ENCODE measurements at places on chromosomes 6 and 20.

- peak; percentile 41 for DNase-seq
Measured at GRCh38 chr20:32521780-32522525, 63.2 kb downstream of the NOL4L start.

DNA sequence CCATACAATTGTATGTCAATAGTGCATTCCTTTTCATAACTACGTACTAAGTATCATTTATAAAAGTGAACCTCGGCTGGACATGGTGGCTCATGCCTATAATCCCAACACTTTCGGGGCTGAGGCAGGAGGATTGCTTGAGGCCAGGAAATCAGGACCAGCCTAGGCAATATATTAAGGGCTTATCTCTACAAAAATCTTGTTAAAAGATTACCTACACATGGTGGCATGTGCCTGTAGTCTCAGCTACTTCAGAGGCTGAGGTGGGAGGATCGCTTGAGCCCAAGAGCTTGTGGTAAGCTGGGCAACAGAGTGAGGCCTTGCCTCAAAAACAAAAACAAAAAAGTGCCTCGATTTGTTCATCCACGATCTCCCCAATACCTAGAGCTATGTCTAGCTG lies 449.7 kb upstream of the SULF2 start:
- DNase-seq: no peak

- peak; percentile 52 for DNase-seq
Measured at GRCh38 chr20:48463916-48464315, 363.9 kb downstream of the PREX1 start.

DNA sequence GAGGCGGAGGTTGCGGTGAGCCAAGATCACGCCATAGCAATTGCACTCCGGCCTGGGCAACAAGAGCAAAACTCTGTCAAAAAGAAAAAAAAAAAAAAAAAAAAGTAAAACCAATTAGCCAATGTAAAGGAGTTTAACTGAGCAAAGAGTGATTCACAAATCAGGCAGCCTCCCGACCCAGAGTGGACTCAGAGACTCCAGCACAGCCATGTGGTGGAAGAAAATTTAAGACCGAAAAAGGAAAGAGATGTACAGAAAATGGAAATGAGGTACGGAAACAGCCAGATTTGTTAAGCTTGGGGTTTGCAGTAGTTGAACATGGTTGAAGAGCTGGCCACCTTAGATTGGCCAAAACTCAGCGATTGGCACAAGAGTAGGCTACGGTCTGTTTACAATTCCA lies 51.4 kb downstream of the ERMARD start:
- DNase-seq: no peak

GRCh38 chr6:10518557-10519407 lies 2.4 kb upstream of the GCNT2 start:
- peak; percentile 24 for DNase-seq

DNA sequence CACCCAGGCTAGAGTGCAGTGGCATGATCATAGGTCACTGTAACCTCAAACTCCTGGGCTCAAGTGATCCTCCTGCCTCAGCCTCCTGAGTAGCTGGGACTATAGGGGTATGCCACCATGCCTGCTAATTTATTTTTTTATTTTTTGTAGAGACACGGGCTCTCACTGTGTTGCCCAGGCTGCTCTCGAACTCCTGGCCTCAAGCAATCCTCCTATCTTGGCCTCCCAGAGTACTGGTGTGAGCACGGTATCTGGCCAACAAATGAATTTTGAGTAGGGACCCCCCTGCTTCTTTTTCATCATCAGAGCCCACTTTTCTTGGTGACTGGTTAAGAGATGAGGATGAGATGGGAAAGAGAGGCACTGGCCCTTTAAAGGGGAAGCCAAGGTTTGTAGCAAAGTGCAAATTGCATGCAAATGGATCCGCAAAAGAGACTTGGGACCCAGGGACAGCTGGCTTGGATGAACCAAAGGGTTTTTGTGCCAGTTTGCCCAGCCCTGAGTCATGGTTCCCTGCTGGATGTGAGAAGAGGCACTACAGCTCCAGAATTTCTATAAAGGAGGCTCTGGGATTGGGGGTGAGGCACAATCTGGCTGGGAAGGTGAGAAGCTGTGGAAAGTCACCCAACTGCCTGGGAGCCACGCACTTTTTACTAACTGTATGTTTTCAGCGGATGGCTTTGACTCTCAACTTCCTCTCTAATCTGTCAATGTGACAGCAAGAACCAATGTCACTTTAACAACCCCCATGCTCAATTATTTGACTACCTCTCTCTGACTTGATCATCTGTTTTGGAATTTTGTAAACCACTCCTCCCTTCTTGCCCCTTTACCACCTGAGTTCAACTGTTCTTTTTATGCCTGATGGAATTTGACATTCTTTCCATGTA lies 58.7 kb upstream of the RNF24 start:
- DNase-seq: no peak

- DNase-seq: peak; percentile 47
Measured at GRCh38 chr20:62627901-62628612, 14.2 kb upstream of the SLCO4A1 start.

DNA sequence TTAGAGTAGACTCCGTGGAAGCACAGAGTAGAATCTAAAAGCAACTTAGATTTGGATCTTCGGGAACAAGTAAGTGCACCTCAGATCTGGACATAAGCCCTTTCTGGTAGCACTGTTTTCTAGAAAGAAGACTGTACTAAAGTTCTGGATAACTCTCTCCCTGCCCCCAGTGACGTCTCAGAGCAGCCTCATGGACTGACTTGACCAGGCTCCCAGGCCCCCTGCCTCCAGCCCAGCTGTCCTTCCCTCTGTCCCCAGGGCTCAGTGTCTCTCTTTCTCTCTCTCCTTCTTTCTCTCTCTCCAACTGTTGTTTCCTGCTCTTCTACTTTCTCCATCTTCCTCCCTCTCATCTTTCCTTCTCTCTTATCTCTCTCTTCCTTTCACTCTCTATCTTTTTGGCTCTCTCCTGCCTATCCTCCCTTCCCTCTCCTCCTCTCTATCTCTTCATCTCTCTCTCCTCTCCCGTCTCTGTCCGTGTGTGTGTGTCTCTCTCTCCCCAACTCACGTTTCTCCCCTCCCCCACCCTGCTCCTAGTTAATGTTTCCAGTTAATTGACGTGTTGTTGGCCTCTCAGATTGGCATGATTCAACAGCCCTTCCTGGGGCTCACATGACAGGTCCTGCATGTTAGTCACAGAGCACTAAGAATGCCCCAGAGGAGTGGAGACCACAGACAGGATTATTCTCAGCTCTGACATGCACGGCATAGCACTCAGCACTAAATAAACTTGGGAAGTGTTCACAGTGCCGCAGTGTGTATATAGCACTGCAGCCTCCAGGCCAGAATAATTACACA lies 180.4 kb upstream of the FOXQ1 start:
- peak; percentile 91 for DNase-seq

DNA sequence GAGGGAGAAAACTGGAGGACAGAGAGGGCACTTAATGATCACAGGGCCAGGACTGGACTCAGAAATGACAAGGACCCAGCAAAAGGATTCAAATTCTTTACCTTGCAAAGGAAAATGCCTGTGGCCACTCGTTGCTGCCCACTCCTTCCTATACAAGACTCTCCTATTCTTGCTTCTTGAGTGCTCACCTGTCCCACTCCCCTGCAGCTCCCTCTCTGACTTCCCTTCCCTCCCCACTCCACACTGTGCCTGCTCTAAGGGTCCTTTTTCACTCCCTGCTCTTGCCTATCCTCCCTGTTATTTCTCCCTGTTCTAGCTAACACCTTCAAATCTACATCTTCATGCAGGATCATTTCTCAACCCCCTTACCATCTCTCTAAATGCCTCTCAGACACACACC lies 56.1 kb downstream of the UNC5CL start:
- no peak for DNase-seq

DNA sequence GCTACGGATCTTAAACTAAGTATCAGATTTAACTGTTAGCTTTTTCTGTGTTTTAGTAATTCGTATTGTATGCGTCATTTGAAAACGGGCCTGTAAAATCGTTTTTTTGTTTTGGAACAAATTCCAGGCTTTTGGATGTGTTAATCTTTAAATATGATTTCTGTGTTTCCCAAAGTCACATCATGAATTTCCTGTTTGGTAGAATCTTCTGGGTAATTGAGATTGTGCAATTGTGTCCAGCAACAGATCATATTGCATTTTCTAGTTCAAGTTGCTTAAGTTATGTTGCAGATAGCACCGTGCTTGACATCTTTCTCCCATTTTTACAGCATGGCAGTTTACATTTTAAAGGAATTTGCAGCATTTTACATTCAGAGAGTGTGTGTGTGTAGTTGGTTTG lies 1.9 kb downstream of the MAPK14 start:
- peak; percentile 20 for DNase-seq

DNA sequence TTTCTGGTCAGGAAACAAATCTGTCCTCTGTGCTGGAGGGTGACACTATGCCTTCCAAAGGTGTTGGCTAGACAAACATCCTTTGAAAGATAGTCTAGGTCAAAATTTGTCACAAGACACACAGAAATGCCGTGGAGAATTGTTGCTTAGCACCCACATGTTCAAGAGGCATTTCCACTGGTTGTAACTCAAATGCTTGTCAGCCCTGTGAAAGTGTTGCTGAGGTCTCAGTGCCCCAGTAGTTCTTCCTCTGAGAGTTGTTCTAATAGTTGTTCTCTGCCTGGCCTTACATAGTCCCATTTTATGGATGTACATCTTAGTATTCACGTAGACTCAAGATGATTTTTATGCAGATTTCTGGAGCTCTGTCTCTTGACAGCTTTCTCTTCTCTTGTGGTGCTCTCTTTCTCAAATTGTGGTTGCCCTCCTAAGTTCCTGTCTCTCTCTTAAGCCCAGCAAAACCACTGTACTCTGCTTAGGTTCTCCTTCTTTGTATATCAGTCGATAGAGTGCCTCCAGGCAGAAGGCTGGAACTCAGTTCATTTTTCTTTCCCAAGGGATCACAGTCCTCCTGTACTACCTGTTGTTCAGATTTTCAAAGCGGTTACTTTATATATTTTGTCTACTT lies 39.5 kb upstream of the REV3L start:
- no peak for DNase-seq

- peak; percentile 98 for DNase-seq
Measured at GRCh38 chr6:80541181-80541580, 434.7 kb downstream of the BCKDHB start.

DNA sequence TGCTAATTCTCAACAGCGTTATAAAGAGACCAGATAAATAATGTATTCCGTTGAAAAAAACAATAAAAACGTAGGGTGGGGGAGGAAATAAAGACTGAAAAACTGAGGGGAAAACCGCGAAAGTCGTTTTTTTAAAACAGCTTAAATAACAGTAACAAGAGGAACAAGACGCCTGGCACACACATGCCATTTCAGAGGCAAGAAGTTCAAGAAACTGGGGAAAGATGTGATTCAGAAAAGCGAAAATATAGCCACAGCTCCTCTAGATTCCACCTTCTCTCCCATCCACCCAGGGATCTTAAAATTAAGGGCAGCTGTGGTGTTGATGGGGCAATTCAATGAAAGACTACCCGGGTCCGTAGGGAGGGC lies 1.3 kb downstream of the EPB41L2 start:
- no peak for DNase-seq

GRCh38 chr6:130575971-130576370 lies 210.2 kb downstream of the TMEM200A start:
- DNase-seq: no peak

DNA sequence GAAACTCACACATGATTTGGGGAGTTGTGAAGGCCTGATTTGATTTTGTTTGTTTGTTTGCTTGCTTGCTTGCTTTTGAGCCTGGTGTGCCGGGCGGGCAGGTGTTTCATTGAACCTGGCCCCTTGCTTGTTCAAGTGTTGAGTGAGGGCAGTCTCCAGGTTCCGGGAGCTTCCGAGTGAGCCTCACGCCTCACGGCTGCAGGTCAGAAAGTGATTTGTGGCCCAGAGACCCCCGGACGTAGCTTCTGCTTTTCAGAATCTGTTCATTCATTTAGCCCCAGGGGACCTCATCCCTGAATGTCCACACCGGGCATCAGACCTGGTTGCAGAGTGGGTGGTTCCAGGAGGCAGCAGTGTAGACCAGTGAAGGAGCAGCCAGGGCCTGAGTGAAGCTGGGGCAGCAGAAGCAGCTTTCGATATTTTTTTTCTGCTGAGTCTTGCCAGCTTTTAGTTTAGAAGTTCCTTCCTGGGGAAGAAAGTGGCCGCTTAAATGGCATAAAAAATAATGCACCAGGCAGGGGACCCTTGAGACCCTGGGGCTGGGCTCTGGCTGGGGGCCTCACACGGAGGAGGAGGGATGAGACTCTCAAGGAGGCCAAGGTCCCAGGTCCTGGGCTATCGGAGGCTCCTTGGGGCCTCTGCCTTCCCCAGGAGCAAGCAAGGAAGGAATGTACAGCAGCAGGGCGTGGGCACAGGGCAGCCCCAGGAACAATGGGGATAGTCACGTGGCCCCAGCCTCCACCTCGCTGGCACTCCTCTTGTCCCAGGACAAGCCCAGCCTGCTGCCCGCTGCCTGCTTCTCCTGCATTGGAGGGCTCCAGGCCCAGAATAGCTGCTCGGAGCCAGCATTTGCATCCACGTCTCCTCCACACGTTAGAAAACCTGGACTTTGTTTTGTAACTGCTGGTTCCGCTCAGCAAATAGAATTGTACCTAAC lies 89.2 kb upstream of the BHLHE23 start:
- no peak for DNase-seq

DNA sequence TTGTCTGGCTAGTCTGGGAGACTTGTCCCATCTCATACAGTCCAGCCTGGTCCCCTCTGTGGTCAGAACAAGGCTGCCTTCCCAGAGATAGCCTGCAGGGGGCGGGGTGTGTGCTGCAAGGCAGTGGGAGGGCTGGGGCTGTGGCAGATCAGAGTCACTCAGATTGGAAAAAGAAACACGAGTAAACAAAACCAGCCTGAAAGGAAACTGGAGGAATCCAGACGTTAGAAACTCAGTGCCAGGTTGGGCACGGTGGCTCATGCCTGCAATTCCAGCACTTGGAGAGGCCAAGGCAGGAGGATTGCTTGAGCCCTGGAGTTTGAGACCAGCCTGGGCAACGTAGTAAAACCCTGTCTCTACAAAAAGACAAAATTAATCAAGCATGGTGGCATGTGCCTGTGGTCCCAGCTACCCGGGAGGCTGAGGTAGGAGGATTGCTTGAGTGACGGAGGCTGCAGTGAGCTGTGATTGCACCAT lies 20.2 kb downstream of the LEMD2 start:
- peak; percentile 66 for DNase-seq

GRCh38 chr6:68173616-68174015 lies 461.5 kb upstream of the ADGRB3 start:
- no peak for DNase-seq

DNA sequence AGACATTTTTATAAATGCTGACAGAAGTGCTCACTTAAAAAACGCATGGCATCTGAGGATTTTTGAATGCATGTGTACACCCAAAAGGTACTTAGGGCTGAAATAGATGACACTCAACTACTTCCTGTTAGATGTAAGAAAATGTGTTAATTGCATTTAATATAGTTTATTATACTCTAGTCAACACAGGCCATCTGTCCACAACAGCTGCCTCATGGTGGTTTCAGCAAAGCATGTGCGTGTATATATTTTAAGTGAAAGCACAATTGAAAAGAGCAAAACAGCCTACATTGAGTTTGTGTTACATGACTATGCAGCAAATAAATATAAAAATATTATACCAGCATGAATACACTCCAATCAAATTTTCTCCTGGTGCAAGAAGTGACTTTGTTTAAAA lies 1233.0 kb upstream of the EYS start:
- DNase-seq: no peak

All from HT1080 (cell line).